ENCODE measurements at places on chromosomes 5 and 9.

GRCh38 chr5:36915653-36916052 lies 39.1 kb downstream of the NIPBL start:
- DNase-seq: no peak

- no peak for DNase-seq
Observed at GRCh38 chr5:3590967-3591900, 4.4 kb upstream of the IRX1 start.

- DNase-seq: no peak
Observed at GRCh38 chr5:89697581-89697980, 712.0 kb downstream of the CETN3 start.

DNA sequence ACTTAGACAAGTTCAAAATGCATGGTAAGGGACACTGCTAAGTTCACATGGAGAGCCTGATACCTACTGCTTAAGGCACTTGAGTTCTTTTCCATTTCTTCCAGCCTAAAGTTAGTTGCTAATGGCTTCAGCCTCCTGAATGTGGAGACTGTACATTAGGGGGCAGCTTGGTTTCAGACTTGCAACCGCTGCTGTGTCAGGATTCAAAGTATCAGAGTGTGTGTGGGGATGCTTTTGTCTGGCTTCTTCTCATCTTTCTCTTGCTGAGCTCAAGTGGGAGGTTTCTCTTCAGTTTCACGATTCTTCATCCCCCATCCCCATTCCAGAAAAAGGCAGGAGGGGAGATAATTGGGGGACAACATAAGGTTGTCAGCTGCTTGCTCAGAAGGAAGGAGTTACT lies 49.4 kb downstream of the ATP10B start:
- DNase-seq: no peak

DNA sequence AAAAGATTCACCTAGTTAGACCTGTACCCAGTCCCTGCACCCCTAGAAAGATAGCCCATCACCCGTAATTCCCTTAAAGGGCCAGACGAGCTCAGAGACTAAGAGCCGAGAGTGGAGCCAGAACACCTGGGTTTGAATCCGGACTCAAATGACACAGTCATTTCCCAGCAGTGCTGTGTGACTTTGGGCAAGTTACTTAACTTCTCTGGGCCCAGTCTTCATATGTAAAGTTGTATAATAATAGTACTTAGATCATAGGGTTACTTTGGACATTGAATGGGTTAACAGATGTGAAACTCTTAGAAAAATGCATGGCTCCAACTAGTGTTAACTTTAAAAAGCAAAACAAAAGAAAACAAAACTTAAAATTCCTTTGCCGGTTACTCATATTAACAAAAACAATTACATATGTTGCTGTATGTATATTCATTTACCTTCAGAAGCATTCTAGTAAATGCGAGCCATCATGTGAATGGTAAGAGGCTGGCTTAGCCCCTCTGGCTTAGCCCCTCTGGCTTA lies 40.4 kb upstream of the RASGRF2 start:
- no peak for DNase-seq

- no peak for DNase-seq
Observed at GRCh38 chr9:18881758-18882157, 151.3 kb downstream of the SAXO1 start.

DNA sequence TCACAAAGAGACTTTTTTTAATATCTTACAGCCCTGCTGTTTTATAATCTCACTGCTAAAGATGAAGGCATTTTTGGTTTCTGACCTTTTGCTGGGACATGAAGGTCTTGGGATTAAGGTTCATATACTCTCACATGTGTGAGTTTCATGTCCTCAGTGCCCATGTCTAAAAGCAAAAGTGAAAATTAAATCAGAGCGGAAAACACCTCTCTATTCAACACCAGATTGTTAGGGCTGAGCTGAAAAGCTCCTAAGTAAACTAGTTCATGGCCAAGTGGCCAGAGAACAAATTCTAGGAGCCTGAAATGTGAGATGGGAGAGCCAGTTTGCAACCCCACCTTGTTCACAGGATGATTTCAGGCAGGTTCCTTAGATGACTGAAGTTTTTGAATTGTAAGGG lies 110.9 kb downstream of the GRIA1 start:
- DNase-seq: no peak

GRCh38 chr9:93292288-93292615 lies 108.3 kb downstream of the WNK2 start:
- DNase-seq: no peak

DNA sequence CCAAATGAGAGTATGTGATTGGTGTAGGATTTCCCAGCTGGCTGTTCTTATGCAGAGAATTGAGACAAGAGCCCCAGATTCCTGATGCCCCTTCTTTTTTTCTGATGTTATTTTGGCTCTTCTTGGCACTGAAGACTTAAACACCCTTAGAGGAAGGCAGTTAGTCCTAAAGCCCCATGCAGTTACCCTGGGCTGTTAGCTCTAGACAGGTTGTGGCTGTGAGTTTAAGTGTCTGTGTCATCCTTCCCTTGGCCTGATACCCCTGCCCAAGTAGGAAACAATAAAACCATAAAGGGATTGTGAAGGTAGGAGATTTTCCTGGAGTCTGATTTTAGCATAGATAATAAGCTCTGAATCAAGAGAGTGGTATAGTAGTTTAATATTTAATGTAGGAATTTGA lies 13.2 kb downstream of the TNPO1 start:
- DNase-seq: no peak

- no peak for DNase-seq
Observed at GRCh38 chr5:115774684-115775083, 41.8 kb downstream of the CDO1 start.

DNA sequence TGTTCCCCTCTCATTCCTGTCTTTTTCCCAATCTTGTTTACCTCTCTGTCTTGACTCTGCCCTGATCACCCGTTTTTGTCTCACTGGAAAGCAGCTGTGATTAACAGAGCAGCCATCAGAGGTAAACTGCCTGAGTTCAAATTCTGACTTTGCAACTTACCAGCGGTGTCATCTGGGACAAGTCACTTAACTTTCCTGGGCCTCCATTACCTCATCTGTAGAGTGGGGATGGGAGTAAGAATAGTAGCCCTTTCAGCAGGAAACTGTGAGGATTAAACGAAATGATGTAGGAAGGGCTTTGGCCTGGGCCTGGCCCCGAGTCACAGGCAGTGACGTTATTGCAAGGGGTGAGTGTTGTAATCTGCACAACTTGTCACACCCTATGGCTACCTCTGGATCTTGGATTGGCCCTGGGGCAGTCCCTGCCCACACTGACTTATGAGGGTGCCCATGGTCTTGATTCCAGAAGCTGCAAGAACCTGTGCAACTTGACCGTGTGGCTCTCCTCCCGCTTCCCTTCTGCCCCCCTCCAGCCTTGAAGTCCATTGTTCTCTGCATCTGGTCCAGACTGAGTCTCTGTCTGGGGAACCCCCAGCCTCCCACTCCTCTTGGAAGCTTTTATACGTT lies 657 bp upstream of the PCDH12 start:
- DNase-seq: no peak

Data from GOT3 (cell line).